ENCODE measurements at places on chromosomes 4 and X.

DNA sequence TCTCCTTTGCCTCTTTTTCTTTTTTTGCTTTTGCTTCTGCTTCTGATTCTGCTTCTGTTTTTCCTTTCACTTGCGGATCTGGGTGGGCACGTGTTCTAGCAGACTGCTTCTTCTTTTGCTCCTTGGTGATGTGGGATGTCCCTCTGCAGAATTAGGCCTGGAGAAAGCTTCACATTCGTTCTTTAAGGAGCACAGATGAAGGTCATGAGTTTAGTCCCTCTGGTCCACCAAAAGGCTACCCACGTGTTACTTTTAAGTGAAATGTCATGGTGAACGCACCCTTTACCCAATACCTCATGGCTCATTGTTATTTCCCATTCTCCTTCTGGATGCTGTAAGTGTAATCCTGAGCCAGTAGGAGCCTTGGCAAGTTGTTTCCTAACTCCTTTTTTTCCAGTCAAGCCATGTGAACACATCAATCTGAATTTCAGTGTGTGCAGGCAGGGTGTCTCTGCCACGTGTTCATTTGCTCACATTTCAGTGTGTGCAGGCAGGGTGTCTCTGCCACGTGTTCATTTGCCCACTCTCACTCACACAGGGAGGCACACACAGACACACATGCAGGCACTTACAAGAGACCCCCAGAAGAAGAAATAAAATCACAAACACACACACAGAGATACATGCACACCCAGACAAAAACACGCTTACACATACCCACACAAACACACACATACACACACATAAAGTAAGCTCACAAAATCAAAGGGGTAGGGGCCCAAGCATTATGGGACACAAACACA lies 36.9 kb downstream of the NBDY start:
- no peak for DNase-seq

GRCh38 chr4:130266814-130267213 lies 1170.9 kb downstream of the C4orf33 start:
- no peak for DNase-seq

GRCh38 chrX:22397566-22397965 lies 124.9 kb downstream of the CBLL2 start:
- no peak for DNase-seq

DNA sequence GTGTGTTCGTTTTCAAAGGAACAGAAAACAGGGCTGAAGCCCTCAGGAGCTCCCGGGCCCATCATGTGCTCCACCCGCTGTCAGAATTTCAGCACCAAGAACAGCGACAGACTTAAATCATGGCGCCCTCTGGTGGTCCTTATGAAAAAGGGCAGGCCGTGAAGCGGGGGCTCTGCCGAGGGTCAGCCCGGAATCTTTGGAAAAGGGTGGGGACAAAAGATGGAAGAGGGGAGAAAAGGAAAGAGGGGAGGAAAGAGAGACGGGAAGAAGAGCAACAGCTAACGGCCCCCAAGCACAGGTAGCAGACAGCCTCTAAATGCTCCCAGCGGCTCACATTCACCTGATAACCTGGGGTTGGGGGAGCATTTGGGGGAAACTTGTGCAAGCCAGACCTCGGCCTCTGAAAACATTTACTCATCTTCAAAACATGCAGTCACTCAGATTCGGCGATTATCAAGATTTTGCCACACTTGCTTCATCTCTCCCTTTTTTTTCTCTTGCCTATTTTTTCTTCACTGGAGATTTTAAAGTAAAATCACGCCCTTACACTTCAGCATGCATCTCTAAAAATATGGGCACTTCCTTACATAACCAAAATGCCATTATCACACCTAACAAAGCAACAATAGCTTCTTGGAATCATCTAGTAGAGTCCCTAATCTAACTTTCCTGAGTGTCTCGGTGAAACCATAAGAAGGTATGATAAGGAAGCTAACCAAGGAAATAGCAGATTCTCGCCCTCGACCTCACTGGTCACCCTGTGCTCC lies 28.1 kb upstream of the MAN2B2 start:
- DNase-seq, result no peak

- DNase-seq, result no peak
These were observed 95.2 kb upstream of the RPS6KA3 start for GRCh38 chrX:20361890-20362262.

GRCh38 chr4:123832173-123833026 lies 435.8 kb downstream of the SPRY1 start:
- DNase-seq, result peak; percentile 26

DNA sequence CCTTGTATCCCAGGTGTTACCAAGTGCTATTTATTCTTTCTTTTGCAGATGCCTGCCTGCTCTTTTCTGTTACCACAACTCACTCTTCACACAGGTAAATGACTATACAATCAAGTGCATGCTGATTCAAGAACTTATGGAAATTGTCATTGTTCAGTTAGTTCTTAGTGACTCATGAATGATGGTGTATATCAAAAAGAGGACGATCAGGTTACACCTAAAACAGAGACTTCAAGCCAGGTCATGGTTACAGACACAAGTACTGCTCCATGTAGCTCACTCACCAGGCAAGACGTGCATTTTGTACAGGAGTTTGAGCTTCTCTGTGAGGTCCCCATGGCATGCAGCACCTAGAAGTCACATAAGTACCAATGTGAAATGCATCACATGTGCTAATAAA lies 59.3 kb upstream of the UCP1 start:
- DNase-seq, result no peak

GRCh38 chrX:71922686-71923085 lies 12.0 kb downstream of the NHSL2 start:
- DNase-seq, result no peak

GRCh38 chr4:34245276-34245675 lies 1999.0 kb downstream of the ARAP2 start:
- DNase-seq, result no peak

DNA sequence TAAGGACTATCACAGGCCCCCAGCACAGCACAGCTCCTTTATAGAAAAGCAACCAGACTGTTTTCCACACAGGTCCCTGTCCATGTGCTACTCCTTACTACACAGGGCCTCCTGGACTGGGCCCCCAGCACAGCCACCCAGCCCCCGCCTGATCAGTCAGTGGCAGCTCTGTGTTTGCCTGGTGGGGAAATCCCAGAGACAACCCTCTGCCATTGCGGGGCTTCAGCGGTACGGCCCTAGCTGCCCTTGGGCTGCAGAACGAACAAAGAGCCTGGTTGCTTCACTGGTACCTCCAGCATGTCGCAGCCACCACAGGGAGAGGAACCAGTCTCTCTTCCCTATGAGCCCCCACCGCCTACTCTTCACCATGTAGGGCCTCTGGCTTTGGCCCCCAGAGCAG lies 30.7 kb downstream of the CBR4 start:
- DNase-seq, result no peak

DNA sequence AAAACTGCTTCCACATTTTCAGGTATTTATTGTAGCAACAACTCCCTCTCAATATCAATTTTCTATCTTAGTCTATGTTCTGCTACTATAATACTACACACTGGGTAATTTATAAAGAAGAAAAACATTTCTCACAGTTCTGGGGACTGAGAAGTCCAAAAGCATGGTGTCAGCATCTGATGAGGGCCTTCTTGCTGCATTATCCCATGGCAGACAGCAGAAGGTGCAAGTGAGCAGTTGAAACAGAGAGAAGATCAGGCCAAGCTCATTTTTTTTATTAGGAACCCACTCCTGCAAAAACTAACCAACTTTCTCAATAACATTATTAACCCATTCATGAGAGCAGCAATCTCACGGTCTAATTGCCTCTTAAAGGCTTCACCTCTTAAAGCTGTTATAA lies 376.0 kb downstream of the RAB28 start:
- DNase-seq, result no peak

DNA sequence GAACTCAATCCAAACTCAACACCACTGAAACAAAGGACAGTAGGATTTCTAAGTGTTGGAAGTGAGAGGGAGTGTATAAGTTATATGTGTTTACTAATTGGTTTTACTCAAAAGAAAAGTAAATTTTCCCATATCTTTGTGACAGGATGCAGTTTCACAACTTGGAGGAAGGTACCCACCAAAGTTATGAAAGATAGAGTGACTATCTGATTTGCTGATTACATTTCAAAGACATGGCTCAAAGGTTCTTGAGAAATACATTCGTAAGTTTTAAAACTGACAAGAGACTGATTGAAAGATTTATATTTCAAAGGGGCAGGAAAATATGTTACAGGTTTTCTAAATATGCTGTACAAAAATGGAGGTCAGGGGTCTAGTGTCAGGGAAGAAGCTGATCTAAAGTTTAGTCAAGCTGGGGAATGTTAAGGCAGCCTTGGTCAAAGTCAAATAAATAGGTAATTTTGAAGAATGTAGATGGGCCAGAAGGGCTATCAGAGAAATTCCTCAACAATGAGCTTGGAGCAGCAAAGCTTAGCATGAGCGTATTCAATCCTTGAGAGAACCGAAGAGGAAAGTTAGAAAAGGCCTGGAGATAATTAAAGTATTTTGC lies 9.7 kb upstream of the COMMD8 start:
- DNase-seq, result no peak

DNA sequence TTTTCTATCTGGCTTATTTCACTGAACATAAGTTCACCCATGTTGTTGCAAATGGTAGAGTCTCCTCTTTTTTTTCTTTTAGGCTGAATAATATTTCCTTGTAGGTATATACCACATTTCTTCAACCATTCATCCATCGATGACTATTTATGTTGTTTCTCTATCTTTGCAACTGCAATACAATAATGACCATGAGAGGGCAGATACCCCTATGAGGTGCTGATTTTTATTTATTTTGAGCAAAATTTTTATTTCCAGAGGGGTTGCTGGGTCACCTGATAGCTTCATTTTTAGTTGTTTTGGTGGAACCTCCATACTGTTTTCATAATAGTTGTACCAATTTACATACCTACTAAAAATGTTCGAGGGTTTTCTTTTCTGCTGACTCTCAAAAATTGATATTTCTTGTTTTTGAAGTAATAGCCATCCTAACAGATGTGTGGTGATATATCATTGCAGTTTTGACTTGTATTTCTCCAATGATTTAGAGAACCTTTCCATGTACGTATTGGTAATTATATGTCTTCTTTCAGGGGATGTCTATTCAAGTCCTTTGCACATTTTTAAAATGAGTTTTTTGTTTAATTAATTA lies 1697.0 kb downstream of the PCDH7 start:
- no peak for DNase-seq

- DNase-seq, result no peak
These were observed 521.5 kb downstream of the GRID2 start for GRCh38 chr4:92825256-92825655.

DNA sequence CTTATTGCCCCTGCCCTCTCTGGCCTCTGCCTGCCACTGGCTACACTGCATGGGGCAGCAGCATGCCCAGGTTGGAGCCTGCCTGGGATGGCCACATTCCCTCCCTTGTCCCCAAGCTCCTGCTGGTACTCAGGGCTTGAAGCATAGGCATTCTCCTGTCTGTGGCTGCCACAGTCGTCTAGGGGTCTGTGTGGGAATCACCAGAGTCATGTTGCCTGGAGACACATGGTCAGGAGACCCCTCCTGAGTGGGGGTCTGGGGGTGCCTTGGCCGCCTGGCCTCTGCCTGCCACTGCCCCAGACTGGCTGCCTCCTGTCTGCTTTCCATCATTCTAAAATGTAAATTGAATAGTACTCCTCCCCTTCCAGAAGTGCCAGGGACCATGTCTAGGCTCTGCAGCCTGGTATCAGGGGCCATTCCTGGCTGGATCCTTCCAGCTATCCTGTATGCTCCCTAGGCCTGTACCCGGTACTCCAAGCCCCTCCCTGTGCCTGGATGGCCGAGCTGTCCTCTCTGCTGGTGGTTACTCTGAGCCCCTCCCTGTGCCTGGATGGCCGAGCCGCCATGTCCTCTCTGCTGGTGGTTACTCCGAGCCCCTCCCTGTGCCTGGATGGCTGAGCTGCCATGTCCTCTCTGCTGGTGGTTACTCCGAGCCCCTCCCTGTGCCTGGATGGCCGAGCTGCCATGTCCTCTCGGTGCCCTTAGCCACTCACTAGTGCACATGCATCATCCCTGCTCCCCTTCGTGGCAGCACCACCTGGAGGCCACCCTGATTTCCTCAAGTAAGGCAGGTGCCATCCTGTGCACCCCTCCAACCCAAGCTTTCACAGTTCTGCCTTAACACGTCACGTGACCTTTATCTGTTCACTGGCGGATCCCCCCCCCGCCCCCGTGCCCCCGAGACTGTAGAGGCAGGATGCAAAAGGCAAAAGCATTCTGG lies 5.5 kb upstream of the NKX1-1 start:
- DNase-seq, result no peak

GRCh38 chr4:20408611-20409010 lies 156.9 kb downstream of the SLIT2 start:
- DNase-seq, result no peak

DNA sequence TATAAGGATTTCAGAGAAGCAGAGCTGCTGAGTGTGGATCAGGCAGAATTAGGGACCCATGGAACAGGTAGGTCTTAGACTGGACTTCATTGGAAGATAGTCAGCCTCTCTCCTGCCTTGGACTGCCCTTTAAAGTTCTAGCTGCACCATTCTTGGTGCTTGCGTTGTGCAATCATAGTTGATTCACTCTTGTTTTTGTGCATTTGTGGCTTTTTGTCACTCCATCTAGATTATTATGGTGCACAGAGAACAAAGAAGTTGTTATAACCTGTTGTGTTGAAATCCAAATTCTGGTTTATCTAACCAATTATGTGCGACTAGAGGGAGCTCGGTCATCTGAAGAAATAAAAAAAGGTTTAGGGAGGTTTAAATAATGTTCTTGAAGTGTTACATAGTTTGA lies 59.3 kb downstream of the JADE1 start:
- no peak for DNase-seq

- no peak for DNase-seq
These were observed 27.5 kb downstream of the ENPEP start for GRCh38 chr4:110503270-110504083.

DNA sequence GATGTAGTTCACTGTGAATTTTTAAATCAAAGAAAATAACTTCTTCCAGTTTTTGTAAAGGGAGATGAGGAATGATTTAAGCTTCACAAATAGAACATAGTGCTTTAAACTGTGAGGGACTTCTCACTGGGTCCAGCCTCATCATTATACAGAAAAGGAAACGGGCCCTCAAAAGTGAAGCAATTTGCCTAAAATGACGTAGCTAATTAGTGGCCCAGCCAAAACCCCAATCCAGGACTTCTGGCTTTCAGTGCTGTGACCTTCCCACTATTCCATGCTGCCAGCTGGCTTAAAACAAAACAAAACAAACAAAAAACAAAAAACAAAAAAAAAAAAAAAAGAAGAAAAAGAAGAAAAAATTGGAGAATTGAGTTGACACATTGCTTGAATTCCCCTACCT lies 45.0 kb upstream of the STOX2 start:
- no peak for DNase-seq
